Stimulated activated CD4-positive, alpha-beta T cell treated with anti-CD3 and anti-CD28 coated beads, Interleukin-1b, Interleukin-23, amount 100 ng/mL, for 1 hour (primary cell): ENCODE measurements at places on chromosomes 5 and 9.

DNA sequence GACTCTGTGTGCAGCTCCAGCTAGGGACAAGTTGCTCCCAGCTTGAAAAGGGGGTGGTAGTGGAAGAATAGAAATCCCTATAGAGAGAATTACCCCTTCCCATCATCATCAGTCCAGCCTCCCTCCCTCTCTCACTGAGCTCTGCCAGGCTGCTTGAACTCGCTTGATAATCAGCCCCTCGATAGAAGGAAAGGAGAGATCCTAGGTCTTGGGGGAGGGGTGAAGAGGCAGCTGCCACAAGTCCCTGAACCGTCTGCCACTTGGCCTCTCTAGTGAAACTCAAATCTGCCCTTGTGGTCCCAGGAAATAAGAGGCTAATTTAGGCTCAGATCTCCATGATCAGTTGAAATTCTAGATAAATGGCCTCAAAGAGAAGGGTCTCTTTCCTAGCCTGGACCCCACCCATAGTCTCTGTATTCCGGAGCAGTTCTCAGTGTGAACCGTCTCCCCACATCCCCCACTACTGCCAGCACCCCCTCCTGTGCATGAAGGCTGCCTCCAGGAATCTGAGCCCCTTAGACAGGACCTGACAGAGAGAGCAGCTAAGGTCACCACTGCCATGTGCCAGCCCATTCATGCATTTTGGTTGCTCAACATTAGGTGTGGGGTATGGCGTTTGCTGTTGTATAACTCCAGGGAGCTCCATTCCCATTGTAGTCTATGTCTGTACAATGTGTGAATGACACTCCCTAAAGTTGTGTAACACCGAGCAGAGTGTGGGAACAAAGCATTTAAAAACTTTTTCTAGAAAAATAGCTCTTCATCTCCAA, 5.5 kb downstream of the DNAJB5 start:
- DNase-seq, result no peak

- DNase-seq, result no peak
Measured at GRCh38 chr9:135887585-135888050, 19.7 kb downstream of the CAMSAP1 start.

- DNase-seq, result no peak
Measured at GRCh38 chr5:116442931-116443551, 131.6 kb downstream of the SEMA6A start.

- DNase-seq, result no peak
Measured at GRCh38 chr5:58048954-58049353, 410.9 kb downstream of the PLK2 start.

DNA sequence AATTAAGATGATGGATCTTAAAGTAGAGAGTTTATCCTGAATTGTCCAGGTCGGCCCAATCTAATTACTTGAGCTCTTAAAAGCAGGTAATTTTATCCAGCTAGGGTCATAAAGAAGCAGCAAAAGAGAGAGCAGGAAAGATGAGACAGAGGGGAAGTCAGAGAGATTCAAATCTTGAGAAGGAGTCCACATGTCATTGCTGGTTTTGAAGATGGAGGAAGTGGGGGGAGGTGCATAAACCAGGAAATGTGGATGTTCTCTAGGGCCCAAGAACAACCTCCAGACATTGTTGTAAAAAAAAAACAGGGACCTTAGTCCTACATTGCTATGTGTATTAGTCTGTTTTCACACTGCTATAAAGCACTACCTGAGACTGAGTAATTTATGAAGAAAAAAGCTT, 66.4 kb downstream of the SLCO4C1 start:
- DNase-seq, result no peak

- no peak for DNase-seq
Measured at GRCh38 chr5:41649659-41650058, 139.3 kb upstream of the PLCXD3 start.

GRCh38 chr9:13411791-13412190, 132.3 kb upstream of the MPDZ start:
- DNase-seq, result no peak

GRCh38 chr9:36341936-36342577, 58.0 kb downstream of the RNF38 start:
- no peak for DNase-seq

- no peak for DNase-seq
Measured at GRCh38 chr9:106025453-106025852, 331.1 kb downstream of the TMEM38B start.

DNA sequence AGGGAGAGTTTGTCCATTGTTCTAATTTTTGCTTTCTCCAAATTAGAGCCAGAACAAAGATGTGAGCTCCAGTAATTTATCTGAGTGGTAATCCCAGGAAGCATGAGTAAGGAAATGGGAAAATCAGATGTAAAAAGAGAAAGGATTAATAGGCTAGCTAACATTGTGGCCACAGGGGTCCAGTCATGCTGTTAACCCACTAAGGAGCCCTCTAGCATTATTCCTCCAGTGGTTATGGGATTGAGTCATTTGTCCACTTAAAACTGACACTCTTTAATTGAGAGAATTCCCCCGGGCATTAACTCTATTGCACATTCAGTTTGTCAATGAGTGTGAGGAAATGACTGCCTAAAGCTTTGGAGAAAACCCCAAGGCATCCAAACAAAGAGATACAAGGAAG, 700.3 kb upstream of the TYRP1 start:
- DNase-seq, result no peak

DNA sequence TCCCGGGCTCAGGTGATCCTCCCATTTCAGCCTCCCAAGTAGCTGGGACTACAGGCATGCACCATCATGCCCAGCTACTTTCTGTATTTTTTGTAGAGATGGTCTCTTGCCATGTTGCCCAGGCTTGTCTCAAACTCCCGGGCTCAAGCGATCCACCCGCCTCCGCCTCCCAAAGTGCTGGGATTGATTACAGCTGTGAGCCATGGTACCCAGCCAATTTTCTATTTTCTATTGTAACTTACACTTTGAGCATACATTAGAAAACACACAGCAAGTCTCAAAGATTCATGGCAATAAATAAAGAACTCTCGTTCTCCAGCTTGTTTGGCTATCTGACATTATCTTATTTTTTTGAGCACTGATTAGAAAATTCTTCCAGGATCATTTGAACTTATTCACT, 228.7 kb downstream of the ADAMTS6 start:
- no peak for DNase-seq

GRCh38 chr5:147887026-147887627, 8.6 kb downstream of the SCGB3A2 start:
- no peak for DNase-seq

- DNase-seq, result no peak
Measured at GRCh38 chr5:122107016-122107415, 22.3 kb upstream of the ZNF474 start.

DNA sequence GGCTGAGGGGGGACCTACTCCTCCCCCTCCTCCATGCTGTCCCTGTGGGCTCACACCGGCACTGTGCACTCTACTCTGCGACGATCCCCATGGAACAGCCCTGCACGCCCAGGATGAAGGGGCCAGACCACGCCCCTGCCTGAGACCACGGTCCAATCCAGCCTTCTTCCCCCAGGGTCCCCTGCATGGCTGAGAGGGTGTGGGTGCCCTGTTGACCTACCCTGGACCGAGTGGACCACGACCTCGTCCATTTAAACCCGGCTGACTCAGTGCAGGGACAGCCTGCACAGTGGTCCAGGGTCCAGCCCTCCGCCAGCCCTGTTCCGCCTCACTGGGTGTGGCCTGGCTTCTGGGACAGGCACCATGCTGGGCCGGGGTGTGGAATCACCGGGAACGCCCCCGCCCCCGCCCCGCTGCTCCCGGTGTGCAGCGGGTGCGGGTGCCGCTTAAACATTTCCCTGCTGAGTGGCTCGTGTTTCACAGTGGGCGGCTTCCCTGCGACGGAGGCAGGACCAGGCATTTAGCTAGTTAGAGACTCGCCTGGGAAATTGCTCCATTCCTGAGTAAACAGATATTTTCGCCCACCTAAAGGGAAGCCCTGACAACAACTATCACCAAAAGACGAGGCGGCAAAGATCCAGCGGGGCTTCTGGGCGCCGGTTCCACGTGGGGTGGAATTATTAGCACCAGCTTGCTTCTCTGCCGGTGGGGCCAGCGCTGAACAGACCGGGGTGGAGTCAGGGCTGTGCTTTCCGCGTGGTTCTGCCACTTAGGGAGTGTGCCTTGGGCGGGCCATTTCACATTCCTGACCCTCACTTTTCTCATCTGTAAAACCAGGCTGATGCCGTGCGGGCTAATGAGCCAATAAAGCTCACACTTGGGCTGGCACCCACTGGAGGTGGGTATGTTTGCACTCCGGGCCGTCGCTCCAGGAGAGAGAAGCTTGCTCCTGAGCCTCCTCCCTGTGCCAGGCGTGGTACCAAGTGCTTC, 22.6 kb downstream of the DBH start:
- DNase-seq, result no peak

- DNase-seq, result no peak
Measured at GRCh38 chr5:140340605-140341121, 5.7 kb downstream of the HBEGF start.

DNA sequence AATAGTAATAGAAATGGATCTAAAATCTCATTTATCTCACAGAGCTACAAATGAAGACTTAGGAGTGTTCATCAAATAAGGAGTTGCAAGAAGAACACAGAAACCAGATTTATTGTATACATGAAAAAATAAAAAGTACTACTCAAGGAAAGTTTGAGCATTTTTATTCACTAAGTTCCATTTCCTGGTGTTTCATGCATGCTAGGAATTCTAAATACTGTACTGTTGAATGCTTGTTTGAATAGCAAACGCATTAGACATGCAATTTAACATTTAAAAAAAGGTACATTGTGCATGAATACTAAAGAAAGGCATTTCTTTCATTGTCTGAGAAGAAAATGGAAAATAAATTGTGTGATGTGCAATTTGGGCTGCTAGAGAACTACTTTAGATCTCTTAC, 52.1 kb downstream of the C6 start:
- DNase-seq, result no peak

DNA sequence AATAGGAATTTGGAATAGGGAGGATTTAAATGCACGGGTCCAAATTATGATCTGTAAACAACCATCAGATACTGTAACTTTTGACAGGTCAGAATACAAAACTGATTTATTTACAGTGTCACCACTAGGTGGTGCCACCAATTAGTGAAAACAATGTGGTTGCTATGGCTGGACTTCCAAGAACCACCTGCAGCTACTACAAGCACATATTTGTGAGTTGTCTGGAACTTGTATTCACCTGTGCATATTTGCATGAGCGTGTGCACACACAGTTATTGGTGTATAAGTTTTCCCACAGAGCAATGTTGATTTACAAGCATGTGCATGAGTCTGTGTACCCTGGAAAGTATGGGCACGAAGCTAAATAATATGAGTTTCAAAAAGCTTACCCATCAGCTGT, 3.0 kb upstream of the HRCT1 start:
- DNase-seq, result no peak

DNA sequence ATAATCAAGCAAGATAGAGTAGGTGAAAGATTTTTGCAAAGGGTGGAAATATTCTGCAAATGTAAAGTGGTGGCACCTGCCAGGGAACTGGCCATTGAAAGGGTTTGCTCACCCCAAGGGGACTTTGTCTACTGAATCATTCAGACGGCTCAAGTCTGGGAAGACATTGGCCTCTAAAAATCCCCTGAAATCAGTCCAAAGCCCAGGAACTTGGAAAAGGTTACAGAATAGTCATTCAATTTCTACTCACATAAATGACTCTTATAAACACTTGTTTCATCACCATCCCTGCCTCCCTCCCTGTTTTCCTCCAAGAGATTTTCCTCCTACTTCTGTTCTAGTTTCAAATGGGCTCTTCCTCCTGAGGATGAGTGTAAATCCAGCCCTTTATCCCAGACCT, 28.5 kb downstream of the ZNF366 start:
- DNase-seq, result no peak

DNA sequence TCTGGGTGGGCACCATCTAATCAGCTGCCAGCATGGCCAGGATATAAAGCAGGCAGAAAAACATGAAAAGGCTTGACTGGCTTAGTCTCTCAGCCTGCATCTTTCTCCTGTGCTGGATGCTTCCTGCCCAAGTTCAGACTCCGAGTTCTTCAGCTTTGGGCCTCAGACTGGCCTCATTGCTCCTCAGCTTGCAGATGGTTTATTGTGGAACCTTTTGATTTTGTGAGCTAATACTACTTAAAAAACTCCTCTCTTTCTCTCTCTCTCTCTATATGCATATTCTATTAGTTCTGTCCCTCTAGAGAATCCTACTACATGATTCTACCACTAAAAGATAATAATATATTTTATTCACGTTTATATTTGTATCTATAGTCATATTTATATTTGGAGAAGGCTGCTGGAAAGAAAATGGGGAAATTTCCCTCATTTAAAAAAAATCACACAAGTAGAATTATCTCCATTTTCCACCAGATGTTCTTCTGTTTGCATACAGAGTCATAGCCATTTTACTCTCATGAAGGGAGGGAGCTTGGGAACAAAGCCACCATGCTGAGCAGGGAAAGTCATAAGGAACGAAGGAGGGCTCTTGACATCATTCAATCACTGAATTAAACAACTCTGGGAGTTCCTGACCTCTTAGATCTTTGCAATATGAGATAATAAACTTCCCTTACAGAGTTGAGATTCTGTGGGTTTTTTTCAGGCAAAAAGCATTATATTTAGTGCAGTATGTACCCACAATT, 1137.4 kb upstream of the CDH18 start:
- no peak for DNase-seq

DNA sequence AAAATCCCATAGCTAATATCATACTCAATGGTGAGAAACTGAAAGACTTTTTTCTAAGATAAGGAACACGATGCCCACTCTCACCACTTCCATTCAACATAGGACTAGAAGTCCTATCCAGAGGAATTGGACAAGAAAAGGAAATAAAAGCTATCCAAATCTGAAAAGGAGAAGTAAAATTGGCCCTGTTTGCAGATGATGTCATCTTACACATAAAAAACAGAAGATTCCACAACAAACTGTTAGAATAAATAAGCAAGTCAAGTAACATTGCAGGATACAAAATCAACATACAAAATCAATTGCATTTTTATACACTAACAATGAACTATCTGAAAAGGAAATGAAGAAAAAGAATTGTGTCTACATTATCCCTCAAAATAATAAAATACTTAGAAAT, 308.0 kb downstream of the MCTP1 start:
- no peak for DNase-seq

DNA sequence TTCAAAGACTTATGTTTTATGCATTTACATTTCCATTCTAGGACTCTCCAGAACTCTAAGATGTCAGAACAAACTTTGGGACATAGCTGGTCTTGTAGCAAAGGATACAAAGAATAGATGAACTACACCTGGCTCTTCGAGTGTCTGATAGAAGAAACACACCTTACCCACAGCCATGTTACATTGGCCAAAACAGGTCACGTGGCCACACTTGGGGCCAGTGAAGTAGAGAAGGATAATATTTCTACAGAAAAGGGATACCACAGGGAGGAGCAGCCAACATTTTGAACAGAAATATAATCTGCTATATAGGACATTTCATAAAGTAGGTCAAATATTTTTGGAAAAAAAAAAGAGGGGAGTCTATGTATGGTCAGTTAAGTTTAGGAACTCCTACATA, 22.7 kb upstream of the LIFR start:
- no peak for DNase-seq

GRCh38 chr5:72093217-72093616, 14.1 kb upstream of the MAP1B start:
- no peak for DNase-seq

DNA sequence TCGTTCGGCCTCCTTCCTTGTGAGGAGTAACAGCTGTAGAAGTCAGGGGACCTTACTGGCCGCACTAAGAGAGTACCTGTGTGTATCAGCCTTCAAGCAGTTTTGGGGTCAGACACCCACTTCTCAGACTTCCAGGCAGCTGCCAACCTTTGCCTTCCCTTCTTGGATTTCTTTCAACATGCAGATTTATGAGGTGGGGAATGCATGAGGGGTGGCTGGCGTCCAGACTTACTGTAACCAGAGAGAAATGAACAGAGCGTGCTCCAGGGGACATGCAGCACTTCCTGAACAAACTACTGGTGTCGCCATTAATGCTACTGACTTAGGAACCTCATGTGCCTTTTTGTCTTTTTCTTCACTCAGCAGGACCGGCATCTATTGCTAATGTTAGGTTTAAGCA, 46.7 kb downstream of the INSYN2B start:
- no peak for DNase-seq
